ENCODE measurements at places on chromosomes 16 and 17. TPM values are rescaled to one million over a fixed set of nuclear protein-coding genes. Genes with fewer than 3 reads are reported as not detected.

DNA sequence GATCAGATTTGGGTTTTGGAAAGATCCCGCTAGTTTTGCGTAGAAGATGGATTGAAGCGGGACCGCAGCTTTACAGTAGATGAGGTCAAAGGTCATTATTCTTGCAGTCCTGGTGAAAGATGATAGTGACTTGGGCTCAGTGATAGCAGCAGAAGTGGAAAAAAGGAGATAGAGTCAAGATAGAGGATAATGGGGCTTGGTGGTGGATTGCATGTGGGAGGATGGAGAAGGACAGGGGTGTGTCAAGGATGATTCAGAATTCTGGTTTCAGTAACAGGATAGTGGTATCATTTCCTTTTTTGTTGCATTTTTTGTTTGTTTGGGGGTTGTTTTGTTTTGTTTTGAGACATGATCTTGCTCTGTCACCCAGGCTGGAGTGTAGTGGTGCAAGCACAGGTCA, 28.7 kb downstream of the CHD9NB start:
- H3K36me3 ChIP-seq, result peaks cover 3% of the 10 kb centered on the region
- H3K4me1 ChIP-seq, result no peaks in the 10 kb centered on the region
- H3K4me3 ChIP-seq, result no peak overlapping the region

GRCh38 chr17:58249270-58250133, 11.1 kb downstream of the LPO start:
- peak overlapping the region; percentile 87 for H3K4me3 ChIP-seq
- peaks cover 12% of the 10 kb centered on the region for H3K4me1 ChIP-seq
- peak; percentile 58 for DNase-seq
- H3K27ac ChIP-seq, result no peak overlapping the region

- no peak for DNase-seq
- H3K4me3 ChIP-seq, result no peak overlapping the region
- peaks cover 2% of the 10 kb centered on the region for H3K36me3 ChIP-seq
- peaks cover 9% of the 10 kb centered on the region for H3K4me1 ChIP-seq
- no peaks in the 10 kb centered on the region for H3K27me3 ChIP-seq
Measured at GRCh38 chr17:48095611-48096010, 5.7 kb downstream of the CBX1 start.

- peaks cover 28% of the 10 kb centered on the region for H3K27me3 ChIP-seq
- no peaks in the 10 kb centered on the region for H3K4me1 ChIP-seq
- peak overlapping the region; percentile 46 for H3K27ac ChIP-seq
- H3K4me3 ChIP-seq, result peak overlapping the region; percentile 28
- H3K36me3 ChIP-seq, result peaks cover 4% of the 10 kb centered on the region
- DNase-seq, result peak; percentile 11
Measured at GRCh38 chr17:74513987-74514631, 17.2 kb downstream of the CD300LB start.

GRCh38 chr17:51725185-51725584, 433.3 kb downstream of the CA10 start:
- no peak for DNase-seq
- H3K27me3 ChIP-seq, result peaks cover 49% of the 10 kb centered on the region
- H3K4me1 ChIP-seq, result peaks cover 2% of the 10 kb centered on the region
- H3K27ac ChIP-seq, result no peak overlapping the region
- no peak overlapping the region for H3K4me3 ChIP-seq

DNA sequence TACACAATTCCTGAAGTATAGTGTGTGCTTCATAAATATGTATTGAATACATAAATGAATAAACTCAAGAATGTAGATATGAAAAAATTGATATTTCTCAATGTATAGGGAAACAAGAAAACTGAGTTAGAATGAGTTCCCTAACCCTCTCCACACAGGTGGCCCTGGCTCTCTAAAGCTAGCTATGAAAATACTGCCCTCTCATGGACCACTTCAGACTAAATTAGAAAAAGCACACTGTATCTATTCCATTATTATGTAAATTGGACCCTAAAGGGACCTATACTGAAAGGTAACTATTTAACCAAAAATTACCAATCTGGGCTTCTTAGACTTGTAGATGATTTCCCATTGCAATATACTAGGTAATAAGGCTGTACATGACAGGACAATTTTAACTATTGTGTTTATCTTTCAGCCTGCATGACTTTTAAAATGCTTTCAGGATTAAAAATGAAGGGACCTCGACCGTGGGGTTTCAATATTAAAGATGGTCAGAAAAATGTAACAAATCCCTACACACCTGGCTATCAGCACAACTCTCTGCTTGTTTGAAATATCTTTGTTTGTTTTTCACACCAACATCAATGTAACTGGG, 672.5 kb upstream of the KIF2B start:
- no peak for DNase-seq
- H3K36me3 ChIP-seq, result no peaks in the 10 kb centered on the region
- no peak overlapping the region for H3K27ac ChIP-seq
- H3K4me1 ChIP-seq, result no peaks in the 10 kb centered on the region
- no peaks in the 10 kb centered on the region for H3K27me3 ChIP-seq
- H3K4me3 ChIP-seq, result no peak overlapping the region

DNA sequence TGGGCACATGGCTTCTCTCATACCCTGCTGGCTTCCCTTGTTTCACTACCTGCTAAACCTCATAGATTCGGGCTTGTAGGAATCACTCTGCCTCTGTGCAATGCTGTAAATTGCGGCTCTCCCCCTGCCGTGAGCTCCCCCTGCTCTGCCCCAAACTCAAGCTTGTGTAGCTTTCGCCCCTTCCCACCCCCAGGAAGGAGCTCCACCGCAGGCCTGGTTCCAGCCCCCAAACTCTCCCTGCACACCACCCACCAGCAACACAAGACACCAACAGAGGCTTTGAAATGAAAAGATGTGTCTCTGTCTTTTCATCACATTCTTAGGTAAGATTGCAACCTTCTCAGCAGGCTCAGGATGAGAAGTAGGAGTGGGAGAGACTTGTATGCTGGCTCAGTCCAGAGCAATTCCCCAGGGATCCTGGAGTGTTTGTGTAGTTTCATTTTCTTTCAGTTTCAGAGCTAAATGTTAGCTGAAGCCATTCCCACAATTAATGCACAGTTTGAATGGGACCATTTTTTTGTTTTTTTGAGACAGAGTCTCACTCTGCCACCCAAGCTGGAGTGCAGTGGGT, 14.2 kb downstream of the CX3CL1 start:
- peaks cover 10% of the 10 kb centered on the region for H3K4me1 ChIP-seq
- H3K27ac ChIP-seq, result no peak overlapping the region
- no peak for DNase-seq

GRCh38 chr17:9342225-9342624, 233.4 kb downstream of the STX8 start:
- H3K27ac ChIP-seq, result no peak overlapping the region
- DNase-seq, result no peak
- no peak overlapping the region for H3K4me3 ChIP-seq
- peaks cover 6% of the 10 kb centered on the region for H3K4me1 ChIP-seq
- no peaks in the 10 kb centered on the region for H3K27me3 ChIP-seq

GRCh38 chr16:71288570-71288889, 672 bp downstream of the CMTR2 start:
- peaks cover 5% of the 10 kb centered on the region for H3K36me3 ChIP-seq
- H3K4me3 ChIP-seq, result peak overlapping the region; percentile 90
- H3K27me3 ChIP-seq, result peaks cover 20% of the 10 kb centered on the region
- peaks cover 13% of the 10 kb centered on the region for H3K4me1 ChIP-seq

DNA sequence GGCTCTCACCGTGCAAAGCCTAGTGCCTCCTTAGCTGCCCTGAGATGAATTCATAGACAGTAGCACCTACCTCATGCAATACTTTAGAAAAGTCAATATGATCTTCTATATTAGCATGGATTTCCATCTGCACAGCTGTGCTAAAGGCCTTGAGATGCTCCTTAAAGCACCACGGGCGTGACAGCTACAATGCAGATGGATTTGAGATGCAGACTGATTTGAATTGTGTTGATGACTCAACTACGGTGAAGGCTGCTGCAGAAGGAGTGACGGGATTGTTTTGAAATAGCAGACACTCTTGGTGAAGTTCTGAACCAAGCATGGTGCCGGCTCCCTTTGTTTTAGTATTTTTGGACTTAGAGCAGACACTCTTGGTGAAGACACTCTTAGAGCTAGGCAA, 88.2 kb downstream of the SPECC1 start:
- H3K27ac ChIP-seq, result no peak overlapping the region
- H3K27me3 ChIP-seq, result peaks cover 7% of the 10 kb centered on the region
- no peak overlapping the region for H3K4me3 ChIP-seq

DNA sequence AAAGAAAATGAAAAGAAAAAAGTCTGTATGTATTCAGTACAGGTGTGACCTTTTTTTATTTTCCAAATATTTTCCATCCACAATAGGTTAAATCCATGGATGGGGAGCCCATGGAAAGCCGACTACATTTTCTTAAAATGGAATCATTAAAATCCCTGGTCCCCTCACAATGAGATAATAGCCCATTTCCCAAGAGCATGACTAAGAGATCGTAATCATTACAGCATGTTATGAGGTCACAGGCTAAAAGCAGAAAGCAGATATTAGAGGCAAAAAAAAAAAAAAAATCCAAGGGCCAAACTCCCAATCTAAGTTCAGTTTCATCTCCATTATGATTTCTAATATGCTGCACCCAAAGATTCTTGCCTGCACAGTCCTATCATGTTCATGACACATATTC, 44.7 kb downstream of the CYTH1 start:
- H3K4me1 ChIP-seq, result peaks cover 80% of the 10 kb centered on the region
- H3K27ac ChIP-seq, result peak overlapping the region; percentile 99
- peaks cover 11% of the 10 kb centered on the region for H3K36me3 ChIP-seq
- no peak for DNase-seq
- peak overlapping the region; percentile 97 for H3K4me3 ChIP-seq
- H3K27me3 ChIP-seq, result no peaks in the 10 kb centered on the region

DNA sequence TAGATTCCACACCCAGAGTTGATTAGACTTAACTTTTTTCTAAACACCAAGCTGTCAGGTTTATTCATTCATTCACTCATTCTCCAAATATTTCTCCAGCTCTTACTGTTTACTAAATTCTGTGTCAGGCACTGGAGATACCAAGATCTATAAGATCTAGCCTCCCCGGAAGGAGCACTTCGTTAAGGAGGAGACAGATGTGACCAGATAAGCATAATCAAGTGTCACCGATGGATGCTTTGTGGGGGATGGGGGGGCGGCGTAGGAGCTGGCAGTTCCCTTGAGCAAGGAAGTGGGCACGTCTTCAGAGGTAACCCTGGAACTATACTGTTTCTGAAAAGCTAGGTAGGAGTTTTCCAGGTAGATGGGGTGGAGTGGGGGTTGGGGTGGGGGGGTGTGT, 3.8 kb upstream of the RPL26 start:
- H3K4me1 ChIP-seq, result peaks cover 21% of the 10 kb centered on the region
- H3K27me3 ChIP-seq, result no peaks in the 10 kb centered on the region
- H3K4me3 ChIP-seq, result peak overlapping the region; percentile 21
- DNase-seq, result no peak
- H3K27ac ChIP-seq, result no peak overlapping the region

DNA sequence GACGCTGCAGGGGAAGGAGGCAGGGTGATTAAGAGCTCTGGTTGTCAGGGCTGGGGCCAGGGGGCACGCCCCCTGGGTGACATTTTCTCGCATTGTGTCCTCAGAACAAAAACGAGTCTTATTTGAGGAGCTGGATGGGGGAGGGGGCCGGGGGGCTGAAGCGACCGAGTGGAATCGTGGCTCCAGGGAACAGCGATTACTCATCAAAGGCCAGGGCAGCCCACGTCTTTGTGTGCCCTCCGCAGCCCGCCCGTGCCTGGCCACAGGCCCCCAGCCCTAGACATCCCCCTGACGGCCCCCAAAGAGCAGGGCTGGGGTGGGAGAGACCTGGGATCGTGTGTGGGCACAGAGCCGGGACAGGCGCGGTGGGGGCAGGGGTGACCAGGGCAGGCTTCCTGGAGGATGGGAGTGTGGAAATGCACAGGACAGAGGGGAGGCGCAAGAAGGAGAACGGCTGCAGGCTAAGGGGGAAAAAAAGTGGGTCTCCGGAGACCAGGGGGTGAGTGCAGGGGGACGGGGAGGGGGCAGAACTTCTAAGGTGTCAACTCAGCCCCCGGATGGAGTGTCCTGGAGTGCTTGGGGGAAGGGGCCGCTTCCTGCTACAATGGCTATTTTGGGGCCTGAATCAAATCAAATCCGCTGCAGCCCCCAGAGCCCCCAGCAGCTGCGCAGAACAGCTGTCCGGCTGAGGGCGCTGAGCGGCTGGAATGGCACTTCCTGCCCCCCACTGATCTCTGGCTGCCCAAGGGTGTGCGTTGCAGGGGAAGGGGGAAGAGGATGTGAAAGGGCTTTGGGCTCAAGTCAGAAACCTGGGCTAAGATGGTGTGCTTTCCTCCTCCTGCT, 24.0 kb upstream of the PHB1 start:
- H3K4me1 ChIP-seq, result peaks cover 13% of the 10 kb centered on the region
- no peak for DNase-seq
- no peak overlapping the region for H3K4me3 ChIP-seq
- H3K27me3 ChIP-seq, result peaks cover 78% of the 10 kb centered on the region

- no peak for DNase-seq
- H3K4me3 ChIP-seq, result peak overlapping the region; percentile 94
- H3K4me1 ChIP-seq, result peaks cover 25% of the 10 kb centered on the region
- H3K36me3 ChIP-seq, result peaks cover 10% of the 10 kb centered on the region
- H3K27ac ChIP-seq, result peak overlapping the region; percentile 56
Measured at GRCh38 chr16:54928016-54928356, 2.7 kb upstream of the IRX5 start.

GRCh38 chr16:31224092-31224955, 7.4 kb upstream of the PYDC1 start:
- peaks cover 11% of the 10 kb centered on the region for H3K27me3 ChIP-seq
- DNase-seq, result no peak
- peaks cover 9% of the 10 kb centered on the region for H3K36me3 ChIP-seq
- H3K4me3 ChIP-seq, result no peak overlapping the region
- H3K4me1 ChIP-seq, result no peaks in the 10 kb centered on the region

DNA sequence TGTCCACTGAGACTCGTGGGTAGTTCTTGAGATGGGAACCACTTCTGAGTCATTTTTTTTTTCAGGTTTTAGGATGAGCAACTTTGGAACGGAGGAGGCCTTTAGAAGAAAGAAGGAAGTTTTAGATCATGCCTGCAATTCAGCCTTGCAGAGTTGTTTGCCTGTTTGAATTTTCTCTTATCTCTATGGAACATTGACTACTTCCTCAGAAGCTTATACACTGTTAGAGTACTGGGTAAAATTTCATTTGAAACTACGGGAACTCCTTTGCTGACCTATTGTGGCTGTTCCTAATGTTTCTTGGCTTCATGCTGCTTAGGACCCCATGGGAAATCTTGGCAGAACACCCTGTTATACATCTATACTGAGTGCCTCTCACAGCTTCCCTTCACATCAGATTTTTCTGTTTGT, 70.8 kb downstream of the MAP2K6 start:
- H3K27ac ChIP-seq, result no peak overlapping the region
- DNase-seq, result no peak
- no peak overlapping the region for H3K4me3 ChIP-seq

The HP gene
- total RNA-seq, result not detected

The ZNF423 gene
- total RNA-seq, result not detected

The KRTAP9-4 gene
- total RNA-seq, result not detected

The OR1F1 gene
- total RNA-seq, result not detected

The SLC35G6 gene
- not detected for total RNA-seq

The IRX6 gene
- not detected for total RNA-seq

The FAM171A2 gene
- total RNA-seq, result 0.31 TPM

The FBF1 gene
- 22.3 TPM for total RNA-seq

The NPIPB6 gene
- total RNA-seq, result 3.2 TPM

The MED1 gene
- total RNA-seq, result 37.8 TPM

The LAT gene
- 191 TPM for total RNA-seq

Data from T-helper 17 cell (primary cell).